Stimulated activated CD4-positive, alpha-beta T cell treated with anti-CD3 and anti-CD28 coated beads, TNF-alpha, amount 100 ng/mL, for 1 hour (primary cell): ENCODE measurements at places on chromosomes 6 and 20.

DNA sequence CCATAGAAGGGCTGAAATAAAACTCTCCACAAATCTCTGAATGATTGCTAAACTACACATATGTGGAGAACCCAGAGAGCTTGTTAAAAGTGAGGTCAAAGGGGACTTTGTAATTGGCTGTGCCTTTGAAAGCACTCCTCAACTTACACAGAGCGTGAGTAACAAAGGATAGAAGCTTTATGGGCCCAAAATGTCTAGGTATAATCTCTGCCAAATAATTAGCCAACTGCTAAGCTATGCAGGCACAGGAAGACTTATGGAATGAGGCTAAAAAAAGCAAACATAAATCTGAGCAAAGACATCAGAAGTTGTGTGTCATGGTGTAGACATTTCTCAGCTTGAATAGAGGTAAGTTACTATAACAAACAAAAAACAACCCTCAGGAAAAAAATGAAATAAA, 23.3 kb upstream of the UST start:
- no peak for DNase-seq

DNA sequence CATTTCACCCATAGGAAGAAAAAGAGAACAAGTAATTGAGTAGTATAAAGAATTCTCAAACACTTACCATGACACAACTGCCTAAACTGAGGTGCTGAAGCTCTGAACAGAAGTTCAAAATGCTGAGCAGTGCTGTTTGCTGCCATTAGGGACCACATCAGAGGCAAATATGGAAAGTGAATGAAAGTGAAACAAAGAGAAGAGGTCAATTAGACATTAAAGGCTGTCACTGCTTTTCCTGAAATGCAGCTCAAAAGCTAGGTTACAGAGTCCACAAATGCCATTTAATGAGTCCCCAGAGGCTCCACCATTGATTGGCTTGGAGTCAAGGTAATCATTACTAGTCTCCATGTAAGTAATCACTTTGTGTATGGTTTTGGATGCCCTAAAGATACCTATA, 46.1 kb downstream of the POU3F2 start:
- DNase-seq: no peak

DNA sequence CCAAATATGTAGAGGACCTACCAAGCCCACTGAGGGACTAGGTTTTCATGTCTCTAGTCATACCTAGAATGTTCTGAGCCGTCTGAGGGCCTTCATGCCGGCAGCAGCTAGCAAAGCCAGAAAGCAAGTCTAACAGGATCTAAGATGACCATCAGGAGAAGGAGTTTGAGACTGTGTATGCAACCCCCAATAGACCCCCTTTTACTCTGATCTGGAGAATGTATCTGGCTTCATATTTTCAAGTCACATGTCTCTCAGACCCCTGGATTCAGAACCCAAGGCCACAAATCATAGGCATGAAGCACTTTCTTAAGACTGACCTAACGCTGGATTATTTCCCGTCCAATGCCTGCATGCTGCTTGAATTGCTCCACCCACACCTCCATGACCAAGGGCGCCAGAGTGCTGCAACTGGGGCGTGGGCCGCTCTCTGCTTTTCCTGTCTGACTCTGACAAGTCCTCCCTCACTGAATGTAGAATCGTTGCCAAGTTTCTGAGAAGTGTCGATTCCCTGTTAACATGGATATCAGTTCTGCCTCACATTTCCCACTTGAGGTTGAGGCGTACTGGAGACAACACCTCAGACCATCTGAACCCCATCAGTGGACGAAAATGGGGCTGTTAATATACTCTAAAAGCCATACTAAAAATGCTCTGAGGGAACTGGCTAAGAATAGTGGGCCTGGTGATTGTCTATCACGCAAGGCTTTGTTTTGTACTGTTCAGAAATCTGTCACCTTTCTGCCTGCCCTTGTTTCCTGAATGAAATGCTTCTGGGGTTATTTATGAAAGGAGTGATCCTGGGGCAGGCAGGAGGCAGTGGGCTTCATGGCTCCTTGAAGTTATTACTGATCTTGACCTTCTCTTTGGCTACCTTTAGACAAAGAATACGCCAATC, 23.9 kb upstream of the ASXL1 start:
- peak; percentile 15 for DNase-seq

DNA sequence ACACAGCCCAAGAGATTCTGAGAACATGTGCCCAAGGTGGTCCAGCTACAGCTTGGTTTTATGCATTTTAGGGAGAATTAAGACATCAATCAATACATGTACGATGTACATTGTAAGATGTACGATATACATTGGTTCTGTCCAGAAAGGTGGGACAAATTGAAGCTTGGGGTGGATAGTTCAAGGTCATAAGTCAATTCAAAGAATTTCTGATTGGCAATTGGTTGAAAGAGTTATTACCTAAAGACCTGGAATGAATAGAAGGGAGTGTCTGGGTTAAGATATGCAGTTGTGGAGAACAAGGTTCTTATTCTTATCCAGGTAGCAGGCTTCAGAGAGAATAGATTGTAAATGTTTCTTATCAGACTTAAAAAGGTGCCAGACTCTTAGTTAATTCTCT, 31.8 kb upstream of the LCA5 start:
- no peak for DNase-seq

- no peak for DNase-seq
Measured at GRCh38 chr6:17622144-17622543, 22.0 kb downstream of the FAM8A1 start.
